M059J (cell line): ENCODE measurements at places on chromosomes 12 and 14.
A peak's percentile ranks its signal among the peaks of the same experiment; 100 is the strongest.

DNA sequence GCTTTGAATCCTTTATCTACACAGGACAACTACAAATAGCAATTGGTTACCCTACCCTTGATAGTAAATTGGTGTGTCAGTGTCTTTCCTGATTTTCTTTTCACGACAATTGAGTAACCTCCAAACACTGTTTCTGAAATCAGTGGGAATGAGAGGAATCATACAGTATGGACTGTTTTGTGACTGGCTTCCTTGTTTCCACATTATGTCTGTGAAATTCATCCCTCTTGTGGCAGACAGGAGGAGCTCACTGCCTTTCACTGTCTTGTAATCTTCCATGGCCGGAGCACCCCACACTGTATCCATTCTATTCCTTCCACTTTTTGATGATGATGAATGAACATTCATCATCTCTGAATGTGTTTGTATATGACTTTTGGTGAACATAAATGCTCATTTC is 164.0 kb upstream of the PZP start:
- peak; percentile 12 for DNase-seq

DNA sequence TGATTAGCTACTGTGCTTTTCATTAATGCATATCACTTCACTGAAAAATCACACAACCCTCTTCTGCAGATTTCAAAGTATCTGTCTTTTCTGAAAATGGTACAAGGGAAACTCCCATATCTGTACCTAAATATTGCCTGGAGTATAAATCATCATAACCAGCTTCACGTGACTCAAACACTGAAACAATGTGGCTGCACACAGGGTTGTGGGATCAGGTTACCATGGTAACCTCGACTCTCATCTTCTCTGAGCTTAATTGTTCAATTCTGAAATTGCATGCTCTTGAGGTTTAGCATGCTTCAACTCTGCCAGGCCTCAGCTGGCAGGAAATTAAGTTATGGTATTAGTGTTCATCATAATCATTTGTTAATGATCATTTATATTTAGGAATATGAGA is 77.5 kb upstream of the CPSF6 start:
- peak; percentile 38 for DNase-seq

- DNase-seq = no peak
Measured at GRCh38 chr14:59333235-59333634, 131.9 kb downstream of the GPR135 start.

DNA sequence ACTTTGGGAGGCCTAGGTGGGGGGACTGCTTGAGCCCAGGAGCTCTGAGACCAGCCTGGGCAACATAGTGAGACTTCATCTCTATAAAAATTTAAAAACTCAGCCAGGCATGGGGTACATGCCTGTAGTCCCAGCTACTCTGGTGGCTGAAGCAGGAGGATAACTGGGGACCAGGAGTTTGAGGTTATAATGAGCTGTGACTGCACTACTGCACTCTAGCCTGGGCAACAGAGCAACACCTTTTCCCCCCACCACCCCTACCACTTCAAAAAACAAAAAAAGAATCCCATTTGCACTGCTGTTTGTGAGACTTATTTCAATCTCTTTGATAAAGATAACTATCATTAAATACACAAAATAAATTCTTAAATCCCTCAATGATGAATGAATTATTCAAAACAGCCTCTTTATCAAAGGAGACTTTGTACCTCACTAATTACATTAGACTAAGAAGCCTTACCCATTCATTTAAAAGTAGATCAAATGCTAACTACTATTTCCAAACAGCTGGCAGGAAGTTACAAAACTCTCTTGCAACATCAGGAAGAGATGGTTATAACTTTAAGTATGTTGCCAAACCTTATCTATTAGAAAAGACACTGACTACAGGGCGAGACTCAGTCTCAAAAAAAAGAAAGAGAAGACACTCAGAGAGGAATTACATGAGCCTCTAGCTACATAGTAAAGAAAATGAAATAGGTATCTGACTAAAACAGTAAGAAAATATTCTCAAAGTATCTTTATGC is 14.7 kb downstream of the BLTP3B start:
- DNase-seq = no peak

GRCh38 chr14:102303664-102304063 is 1.3 kb downstream of the MOK start:
- DNase-seq = no peak

DNA sequence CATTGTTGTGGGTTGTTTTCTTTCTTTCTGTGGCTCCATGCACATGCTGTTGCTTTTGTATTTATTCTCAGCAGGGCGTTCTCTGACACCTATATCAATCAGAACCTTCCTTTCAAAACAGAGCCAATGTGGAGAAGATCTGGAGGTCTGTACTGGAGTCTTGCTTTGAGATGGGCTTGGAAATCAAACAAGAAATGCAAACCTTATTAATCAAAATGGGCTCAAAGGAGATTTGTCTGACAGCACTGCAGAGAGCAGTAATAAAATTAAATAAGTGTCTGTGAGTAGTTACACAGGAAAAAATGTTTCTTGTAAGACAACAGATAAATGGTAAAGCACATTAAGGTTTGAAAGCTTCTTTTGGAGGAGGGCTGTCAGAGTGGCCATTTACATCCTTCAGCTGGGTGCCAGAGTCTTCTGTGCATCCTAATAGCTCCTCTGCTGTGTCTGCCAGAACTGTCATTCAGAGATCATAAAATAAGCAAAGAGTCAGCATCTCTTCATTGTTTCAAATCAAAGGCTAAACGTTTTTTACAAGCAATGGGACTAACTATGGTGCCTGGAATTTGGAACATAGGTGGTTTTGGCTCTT is 414.3 kb downstream of the NAV3 start:
- no peak for DNase-seq

DNA sequence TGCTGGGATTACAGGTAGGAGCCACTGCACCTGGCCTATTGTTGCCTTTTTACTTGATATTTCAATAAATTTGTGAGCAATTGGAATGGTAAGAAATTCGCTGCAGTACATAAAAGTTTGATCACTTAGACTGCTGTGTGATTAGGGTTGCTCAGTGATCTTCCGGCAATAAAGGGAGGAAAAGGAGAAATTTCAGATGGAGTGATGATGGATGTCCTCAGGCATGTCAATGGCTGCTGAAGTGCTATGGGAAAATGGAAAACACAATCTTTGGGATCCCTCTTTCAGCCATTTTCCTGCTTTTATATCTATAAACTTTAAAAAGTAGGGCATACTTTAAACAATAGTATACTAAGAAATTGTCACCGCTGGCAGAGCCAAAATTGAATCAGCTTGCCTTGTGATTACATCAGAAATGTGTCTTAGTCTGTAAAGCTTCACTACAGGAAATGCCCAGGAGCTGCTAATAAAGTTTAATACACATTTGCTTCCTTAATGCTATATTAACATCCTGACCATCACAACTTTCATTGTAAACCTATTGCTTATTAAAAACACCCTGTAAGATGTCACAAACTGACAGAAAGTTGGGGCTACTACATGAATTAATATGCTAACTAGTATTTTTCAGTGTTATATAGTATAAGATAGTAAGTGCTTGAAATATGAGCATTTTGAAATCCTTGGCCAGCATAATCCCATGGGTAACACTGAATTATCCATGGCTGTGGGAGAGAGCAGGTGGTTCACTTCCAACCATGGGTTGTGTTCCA is 13.7 kb upstream of the FBXL14 start:
- DNase-seq = no peak

GRCh38 chr14:86027990-86028389 is 498.0 kb downstream of the FLRT2 start:
- no peak for DNase-seq

GRCh38 chr12:11607313-11608081 is 42.0 kb upstream of the ETV6 start:
- no peak for DNase-seq

DNA sequence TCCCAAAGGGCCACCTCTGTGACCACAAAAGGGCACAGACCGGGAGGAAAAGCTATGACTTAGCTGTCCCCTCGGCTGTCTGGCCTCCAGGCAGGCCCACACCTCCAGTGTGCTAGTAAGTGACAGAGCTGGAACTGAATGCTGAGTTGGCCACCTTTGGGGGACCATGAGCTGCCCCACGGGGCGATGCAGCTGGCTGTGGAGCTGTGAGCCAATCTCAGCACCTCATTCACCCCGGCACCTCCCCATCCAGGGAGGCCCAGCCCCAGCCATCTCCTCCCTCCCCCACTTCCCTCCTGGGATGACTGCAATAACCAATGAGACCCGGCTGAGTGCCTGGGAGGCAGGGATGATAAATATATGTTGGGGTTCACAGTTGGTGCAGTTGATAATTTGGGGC is 12.2 kb upstream of the TESC start:
- no peak for DNase-seq

GRCh38 chr14:69505338-69506240 is 21.1 kb downstream of the PLEKHD1 start:
- DNase-seq = no peak

DNA sequence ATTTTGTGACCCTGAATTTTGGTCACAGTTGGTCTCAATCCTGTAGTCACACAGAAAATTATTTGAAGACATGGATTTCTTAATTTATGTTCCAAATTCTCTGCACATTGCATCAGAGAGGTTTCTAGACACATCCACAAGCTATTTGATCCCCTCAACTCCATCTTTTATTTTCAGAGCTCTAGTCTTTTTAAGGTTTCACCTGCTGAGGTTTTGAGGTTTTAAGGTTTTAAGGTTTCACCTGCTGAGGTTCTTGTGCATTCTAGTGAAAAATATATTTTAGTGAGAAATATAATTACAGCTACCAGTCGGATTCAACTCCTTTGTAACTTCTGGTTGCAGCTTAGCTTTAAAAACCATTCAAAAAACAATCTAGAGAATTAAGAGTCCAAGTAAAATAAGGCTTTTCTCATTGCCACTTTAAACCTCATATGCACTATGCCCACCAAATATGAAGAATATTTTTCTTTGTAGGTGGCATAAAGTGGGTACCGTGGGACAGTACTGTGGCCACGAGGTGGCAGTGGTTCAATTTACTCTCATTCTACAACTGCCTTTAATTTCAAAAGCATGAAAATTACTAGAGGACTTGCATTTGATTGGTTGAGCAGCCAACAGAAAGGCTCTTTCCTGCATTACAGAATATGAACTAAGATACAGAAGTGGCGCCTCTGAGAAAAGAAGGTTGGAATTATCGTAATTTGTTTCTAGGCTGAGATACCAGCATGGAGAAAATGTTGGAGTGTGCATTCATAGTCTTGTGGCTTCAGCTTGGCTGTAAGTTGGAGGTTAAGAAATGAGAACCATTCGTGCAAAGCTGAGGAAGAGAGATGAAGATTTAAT is 366.5 kb upstream of the OR4E1 start:
- no peak for DNase-seq

- DNase-seq = no peak
Measured at GRCh38 chr12:52629281-52630007, 11.1 kb upstream of the KRT73 start.

- peak; percentile 17 for DNase-seq
Measured at GRCh38 chr12:89261982-89262381, 90.3 kb downstream of the DUSP6 start.

- DNase-seq = peak; percentile 22
Measured at GRCh38 chr14:92510972-92511371, 2.6 kb upstream of the RIN3 start.

- peak; percentile 6 for DNase-seq
Measured at GRCh38 chr12:64840949-64841717, 16.7 kb downstream of the TBC1D30 start.

DNA sequence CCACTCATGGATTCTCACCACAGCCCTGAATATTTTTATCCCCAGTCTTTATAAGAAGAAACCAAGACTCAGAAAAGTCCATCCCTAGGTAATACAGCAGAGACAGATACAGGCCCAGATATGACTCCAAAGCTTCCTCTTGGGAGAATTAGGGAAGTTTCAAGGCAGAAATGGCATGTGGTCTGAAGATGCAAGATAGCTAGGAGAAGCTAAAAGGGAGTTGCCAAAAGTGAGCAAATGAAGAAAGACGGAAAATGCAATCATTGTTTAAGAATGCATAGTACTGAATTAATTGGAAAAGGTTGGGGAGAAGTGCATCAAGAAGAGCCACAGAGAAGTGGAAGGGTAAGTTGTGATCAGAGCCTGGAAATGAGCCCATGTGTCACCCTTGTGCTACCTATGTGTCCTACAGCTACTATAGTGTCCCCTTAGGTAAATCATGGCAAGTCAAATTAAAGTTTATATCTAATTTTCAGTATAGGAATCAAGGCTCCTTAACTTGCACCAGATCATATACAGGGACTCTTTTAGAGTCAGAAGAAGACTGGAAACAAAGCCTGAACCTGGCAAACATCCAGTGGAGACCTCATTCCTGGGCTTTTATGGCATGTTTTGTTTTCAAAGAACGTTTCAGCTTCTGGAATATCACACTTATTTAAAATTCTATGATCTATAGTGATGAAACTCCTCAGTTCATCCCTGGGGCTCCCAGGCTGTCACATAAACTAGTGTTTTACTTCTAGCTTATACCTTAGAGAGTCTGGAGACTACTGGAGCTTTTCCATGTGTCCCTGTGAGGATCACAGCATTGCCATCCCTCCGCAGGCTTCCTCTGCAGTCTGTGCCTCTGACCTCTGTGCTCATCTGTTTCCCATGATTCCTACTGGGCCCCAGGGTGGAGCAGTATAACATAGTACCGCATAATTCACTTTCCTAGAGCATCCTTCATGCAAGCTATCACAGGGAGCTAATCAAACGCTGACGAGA is 189.0 kb upstream of the CDKN3 start:
- peak; percentile 56 for DNase-seq

GRCh38 chr12:88931598-88931997 is 351.3 kb upstream of the KITLG start:
- DNase-seq = peak; percentile 61

- no peak for DNase-seq
Measured at GRCh38 chr14:94560751-94561655, at the start of gene SERPINA4. Gene SERPINA4 (plus strand): TSS chr14:94561442. CDS start chr14:94563483, 2,041 bp downstream.

DNA sequence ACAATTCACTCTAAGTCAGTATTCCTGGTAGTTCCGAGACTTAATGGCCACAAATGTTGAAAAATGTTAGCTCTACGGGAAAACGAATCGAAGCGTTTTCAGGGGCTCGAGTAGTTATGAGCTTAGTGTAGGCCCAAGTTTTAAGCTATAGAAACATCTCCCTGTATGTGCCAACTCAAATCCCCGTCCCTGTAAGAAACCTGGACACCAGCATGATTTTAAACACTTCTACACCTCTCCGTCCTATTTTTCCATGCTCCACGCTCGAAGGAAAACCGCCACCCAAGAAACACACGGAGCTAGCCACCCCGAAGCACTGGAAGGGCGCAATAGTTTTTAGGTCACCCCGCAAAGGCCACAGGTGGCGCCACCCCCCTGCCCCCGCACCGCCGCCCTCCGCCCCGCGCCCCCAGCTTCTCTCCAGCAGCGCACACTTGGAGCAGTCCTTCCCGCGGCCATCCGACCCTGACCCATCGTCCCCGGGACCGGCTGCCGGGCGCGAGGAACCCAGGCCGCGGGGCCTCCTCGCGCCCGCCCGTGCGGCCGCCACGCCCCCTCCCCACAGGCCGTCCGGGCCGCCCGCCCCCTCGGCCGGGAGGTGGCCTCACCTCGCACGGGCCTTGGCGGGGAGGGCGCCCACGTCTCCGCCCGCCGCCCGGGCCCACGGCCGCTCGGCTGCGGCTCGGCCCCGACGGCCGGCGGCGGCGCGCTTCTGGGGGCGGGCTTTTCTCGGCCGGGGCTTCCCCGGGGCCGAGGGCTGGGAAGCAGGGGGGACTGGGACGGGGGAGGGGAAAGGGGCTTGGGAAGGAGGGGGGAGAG is 522 bp downstream of the R3HDM2 start:
- DNase-seq = peak; percentile 15

GRCh38 chr14:85686908-85687307 is 157.0 kb downstream of the FLRT2 start:
- DNase-seq = no peak
